ENCODE measurements at places on chromosomes 3 and 15. TPM values are rescaled to one million over a fixed set of nuclear protein-coding genes. Genes with fewer than 3 reads are reported as not detected.
A peak's percentile ranks its signal among the peaks of the same experiment; 100 is the strongest.

DNA sequence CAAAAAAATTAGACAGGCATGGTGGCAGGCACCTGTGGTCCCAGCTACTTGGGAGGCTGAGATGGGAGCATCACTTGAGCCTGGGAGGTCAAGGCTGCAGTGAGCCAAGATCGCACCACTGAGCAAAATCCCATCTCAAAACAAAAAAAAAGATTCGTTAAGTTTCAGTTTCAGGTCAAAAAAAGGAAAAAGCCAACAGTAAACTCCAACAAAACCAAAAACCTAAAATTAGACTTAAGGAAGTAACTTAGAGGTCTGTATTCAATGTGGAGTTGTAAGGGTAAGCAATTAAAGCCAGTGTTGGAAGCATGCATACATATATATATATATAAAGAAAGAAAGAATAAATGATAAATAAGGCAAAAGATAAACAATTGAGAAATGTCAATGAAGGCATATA lies 11.8 kb downstream of the KPNA1 start:
- no peak for DNase-seq

- no peak for DNase-seq
These were observed 123.9 kb downstream of the ANO10 start for GRCh38 chr3:43497905-43498365.

DNA sequence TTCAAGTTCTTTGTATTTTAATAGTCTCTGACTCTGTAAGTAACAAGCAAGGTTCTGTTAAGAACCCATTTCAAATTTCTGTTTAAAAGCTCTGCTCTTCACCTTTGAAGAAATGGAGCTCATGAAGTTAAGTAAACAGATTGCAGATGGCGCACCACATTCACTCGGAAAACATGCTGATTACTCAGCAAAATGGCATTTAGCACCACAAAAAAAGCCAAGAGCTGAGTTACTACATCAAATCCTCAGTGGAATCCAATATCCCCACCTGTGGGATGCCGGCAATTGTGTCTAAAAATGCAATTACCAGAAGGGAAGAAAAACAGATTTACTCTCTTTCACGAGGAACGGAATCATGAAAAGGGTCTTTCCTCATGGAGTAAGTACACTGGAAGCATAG lies 758.0 kb downstream of the NTRK3 start:
- DNase-seq: peak; percentile 87

DNA sequence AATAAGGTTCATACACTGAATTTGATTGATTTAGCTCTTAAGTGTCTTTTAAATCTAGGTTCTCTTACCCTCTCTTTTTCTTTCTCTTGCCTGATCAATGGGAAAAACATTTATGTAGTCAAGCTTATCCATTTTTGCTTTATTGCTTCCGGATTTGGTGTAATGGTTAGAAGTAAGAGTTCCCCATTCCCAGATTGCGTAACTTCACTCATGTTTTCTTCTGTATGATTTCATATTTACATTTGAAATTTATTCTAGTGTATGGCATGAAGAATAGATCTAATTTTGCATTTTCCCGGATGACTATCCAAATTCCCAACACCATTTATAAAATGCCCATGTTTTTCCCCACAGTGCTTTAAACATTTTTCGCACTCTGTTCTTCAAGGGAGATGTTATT lies 27.9 kb upstream of the SV2B start:
- no peak for DNase-seq

FOXB1 gene
- not detected for total RNA-seq

DNA sequence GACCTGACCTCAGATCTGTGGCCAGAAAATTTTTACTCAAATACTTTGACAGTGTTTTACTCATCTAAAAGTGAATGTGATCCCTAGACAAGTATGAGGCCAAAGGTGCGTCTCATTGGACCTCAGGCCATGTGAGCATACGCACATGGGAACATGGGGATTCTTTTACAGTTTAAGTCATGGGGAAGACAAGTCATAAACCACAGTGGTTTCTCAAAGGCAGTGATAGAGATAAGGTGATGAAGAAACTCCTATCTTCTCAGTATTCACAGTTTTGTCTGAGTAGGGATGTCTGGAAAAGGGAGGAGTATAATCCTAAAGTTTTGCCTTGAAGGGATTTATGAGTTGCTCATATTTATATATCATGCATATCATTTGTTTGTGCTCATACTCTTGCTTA lies 173.8 kb downstream of the FNDC3B start:
- DNase-seq: peak; percentile 84

- DNase-seq: no peak
These were observed 3.0 kb downstream of the ISLR start for GRCh38 chr15:74176262-74177214.

KBTBD13 gene
- total RNA-seq: not detected

GRCh38 chr15:79004336-79004735 lies 59.5 kb upstream of the CTSH start:
- peak; percentile 88 for DNase-seq

NLGN1 gene
- total RNA-seq: 10.6 TPM

- DNase-seq: peak; percentile 65
These were observed 3.3 kb downstream of the STAB1 start for GRCh38 chr3:52498137-52499054.

- DNase-seq: no peak
These were observed 95.3 kb upstream of the SOX2 start for GRCh38 chr3:181616088-181617070.

PLA2G4E gene
- not detected for total RNA-seq

RBPMS2 gene
- total RNA-seq: 0.91 TPM

LRRN1 gene
- 1.6 TPM for total RNA-seq

TLR9 gene
- total RNA-seq: not detected

GRCh38 chr3:8983591-8983990 lies 20.3 kb upstream of the RAD18 start:
- DNase-seq: no peak

GOLGA6D gene
- not detected for total RNA-seq

- DNase-seq: no peak
These were observed 177.3 kb downstream of the NFKBIZ start for GRCh38 chr3:102026656-102027055.

DNA sequence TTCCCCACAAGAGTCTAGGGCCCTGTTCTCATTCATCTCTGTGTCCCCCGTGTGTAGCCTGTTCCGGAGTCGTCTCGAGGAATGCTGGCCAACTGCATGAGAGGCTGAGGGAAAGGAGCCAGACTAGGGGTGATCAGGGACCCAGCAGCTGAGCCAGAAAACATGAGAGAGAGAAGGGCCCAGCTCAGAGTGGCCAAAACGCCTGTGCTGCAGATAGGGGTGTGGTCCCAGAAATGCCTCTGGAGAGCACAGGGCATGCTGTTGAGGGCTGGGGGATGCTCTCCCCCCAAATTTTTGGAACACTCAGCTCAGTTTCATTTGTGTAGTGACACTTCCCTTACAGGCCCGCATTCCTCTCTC lies 14.1 kb downstream of the CYP1A2 start:
- no peak for DNase-seq

DNA sequence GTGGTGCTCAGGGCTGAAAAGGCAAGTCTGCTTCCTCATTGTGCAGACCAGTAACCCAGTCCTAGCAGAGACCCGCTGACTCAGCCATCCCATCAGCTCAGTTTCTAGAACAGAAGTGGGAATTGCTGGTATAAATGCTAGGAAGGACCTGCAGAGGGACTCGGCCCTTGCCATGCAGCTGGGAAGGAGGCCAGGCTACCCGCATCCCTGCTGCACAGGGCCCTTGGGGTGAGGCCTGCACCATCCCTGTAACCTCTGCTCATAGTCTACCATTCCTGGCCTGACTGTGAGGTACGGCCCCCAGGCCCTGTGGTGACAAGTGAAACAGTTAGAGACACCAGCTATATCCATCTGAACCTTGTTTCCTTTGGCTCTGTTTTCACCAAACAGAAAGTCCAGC lies 23.5 kb downstream of the RAB6B start:
- no peak for DNase-seq

DNA sequence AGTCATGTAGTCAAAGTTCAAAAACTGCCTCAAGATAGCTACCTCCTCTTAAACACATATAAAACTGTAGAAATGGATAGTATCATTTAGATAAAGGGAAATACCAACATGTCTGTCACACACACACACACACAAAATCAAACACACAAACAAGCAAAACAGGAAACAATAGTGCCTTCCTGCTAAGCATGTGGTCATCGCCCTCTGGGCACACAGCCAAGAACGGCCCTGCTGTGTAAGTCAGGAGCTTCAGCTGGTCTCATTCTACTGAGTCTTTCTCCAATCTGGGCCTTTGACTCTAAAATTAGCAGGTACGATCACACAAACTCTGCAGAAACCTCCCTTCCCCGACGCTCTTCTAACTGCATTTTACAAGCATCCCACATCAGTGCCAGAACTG lies 272.2 kb upstream of the CHRNA7 start:
- peak; percentile 24 for DNase-seq

RTP1 gene
- total RNA-seq: not detected

- no peak for DNase-seq
These were observed 49.1 kb downstream of the ARHGEF26 start for GRCh38 chr3:154170300-154170699.

DNA sequence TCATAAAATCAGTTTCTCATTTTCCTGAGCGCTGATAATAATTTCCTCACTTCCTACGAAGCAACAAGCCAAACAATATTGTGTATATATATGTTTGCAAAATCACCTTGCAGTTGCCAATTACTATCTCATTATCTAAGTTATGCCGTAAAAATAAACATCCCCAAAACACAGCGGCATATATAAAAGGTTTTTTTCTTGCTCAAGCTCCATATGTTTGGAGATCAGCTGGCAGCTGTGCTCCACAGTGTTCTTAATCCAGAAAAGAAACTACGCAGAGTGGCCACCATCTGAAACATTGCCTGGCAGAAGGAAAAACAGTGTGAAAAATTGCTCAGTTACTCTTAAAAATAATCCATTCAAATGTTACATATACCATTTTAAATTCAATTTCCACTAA lies 951.4 kb downstream of the PLOD2 start:
- no peak for DNase-seq

GRCh38 chr3:28134792-28135375 lies 106.5 kb upstream of the CMC1 start:
- DNase-seq: no peak

GRCh38 chr3:116863822-116864589 lies 154.4 kb downstream of the TUSC7 start:
- peak; percentile 18 for DNase-seq

GRCh38 chr15:59522988-59523461 lies 85.0 kb downstream of the FAM81A start:
- no peak for DNase-seq

DNA sequence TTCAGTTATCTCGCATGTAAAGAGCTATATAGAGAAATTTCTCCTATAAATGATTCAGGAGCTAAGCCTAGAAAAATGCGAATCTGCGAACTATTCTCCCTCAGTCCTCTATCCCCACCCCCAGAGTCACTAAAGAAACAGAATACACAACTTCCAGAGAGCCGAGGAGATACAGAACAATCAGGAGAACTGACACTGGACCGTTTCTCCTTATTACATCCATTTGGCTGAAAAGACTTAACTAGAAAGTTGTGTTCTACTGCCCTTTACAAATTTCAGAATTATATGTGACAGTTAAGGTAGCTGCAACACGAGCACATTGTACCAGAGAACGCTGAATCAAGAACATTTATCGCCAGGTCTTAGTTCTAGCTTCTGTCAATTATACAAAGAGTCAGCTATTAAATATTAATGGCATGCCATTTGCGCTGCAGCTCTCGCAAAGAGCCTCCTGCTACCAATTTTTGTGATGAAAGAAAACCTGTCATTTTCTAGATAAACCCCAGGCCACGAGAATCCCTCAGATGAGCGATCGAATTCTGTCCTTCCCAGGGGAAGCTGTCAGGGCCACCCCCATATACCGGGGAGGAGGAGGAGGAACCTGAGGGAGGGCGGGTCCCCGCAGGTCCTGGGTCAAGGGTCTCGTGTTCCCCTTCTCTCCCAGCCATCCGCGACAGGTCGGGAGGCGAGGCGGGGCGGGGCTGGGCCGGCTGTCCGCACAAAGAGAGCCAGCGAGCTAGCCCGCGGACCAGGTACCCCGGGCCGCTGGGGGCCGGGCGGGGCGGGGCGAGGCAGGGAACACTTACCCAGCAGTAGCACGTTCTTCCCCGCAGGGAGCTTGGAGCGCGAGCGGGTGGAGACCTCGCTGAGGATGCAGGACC lies 878 bp downstream of the DYNC1LI1 start:
- peak; percentile 61 for DNase-seq

MYEF2 gene
- total RNA-seq: 17.5 TPM

DNA sequence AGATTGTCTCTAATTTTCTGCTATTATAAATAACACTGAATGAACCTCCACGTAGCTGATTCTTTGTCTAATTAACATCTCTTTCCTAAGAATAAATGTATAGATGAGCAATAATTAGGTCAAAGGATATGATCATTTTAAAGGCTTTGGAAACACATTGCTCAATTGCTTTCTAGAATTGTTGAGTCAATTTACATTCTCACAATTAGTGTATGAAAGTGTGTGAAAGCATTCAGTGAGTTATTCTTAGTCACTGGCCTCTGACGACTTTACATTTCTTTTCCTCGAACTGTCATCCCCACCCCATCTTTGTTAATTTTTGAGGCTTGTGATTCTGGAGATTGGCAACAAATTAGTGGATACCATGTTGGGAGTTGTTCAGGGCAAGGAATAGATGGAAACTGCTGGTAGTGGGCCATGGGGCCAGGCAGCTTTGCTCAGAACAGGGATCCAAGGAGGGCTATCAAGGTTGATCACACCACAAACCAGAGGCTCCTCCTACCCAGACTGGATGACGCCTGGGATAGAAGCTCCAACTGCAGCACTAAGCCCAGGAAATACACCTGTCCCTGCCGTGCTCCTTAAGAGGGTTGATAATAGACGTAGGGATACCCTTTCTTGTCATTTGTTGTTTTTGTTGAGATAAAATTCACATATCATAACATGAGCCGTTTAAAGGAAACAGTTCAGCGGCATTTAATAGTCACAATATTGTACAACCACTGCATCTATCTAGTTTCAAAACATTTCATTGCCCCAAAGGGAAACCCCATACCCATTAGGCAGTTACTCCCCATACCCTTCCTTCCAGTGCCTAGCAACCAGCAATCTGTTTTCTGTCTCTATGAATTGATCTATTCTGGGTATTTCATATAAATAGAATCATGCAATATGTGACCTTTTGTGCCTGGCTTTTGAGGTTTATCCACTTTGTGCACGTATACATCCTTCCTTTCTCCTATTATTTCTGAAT lies 27.9 kb downstream of the EIF1B start:
- DNase-seq: no peak

GRCh38 chr15:90945091-90945490 lies 9.6 kb upstream of the RCCD1 start:
- DNase-seq: no peak

- no peak for DNase-seq
These were observed 121.3 kb downstream of the CHST2 start for GRCh38 chr3:143240886-143241285.

LYZL4 gene
- total RNA-seq: not detected

All from M059J (cell line).